Aorta (tissue), 5 donors: ENCODE measurements at places on chromosomes 11 and 22.

DNA sequence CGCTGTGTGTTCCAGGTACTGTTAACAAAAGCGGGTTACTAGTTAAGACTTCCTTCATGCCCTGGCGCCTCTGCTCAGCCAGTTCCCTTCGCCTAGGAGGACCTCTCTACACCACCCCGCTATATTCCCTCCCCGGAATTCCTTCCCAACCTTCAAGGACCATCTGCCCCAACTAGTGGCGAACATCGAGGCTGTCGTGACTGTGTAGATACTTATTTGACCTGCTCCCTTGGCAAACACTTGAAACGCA lies 450 bp upstream of the BCL2L13 start:
- DNase-seq: no peak

GRCh38 chr11:113350336-113351067 lies 36.1 kb downstream of the TTC12 start:
- no peak for DNase-seq

DNA sequence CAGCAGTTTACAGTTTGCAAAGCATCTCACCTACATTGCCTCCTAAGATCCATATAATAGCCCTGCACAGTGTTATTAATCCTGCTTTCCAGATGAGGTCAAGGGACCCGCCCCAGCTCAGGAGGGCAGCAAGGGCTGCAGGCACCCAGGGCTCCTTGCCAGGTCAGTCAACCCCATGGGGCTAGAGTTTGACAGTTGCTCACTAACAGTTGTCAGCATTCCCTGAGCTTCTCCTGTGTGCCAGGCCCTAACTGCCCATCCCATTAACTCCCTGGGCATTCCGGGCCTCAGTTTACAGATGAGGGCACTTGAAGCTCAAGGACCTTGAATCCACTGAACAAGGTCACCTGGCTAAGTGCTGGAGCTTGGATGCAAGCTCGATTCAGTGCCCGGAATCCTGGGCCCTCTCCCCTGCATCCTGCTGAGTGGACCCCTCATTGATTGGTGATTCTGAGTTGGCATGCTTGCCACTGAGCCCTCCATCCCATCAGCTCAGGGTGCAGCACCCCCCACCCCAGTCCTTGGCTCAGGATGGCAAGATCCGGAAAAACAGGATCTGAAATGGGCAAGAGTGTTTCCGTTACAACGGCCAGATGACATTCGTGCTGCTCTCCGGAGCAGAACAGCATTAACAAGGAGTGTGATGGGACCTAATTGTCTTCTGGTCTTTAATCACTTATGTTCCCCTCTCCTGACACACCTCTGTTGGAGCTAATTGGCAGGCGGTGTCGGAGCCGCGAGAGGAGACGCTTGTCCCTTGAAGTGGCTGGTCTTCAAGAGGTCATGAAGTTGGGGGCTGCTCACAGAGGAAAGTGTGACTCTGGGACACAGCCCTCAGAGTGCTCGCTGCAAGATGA lies 87.4 kb upstream of the SHISAL1 start:
- DNase-seq: no peak

DNA sequence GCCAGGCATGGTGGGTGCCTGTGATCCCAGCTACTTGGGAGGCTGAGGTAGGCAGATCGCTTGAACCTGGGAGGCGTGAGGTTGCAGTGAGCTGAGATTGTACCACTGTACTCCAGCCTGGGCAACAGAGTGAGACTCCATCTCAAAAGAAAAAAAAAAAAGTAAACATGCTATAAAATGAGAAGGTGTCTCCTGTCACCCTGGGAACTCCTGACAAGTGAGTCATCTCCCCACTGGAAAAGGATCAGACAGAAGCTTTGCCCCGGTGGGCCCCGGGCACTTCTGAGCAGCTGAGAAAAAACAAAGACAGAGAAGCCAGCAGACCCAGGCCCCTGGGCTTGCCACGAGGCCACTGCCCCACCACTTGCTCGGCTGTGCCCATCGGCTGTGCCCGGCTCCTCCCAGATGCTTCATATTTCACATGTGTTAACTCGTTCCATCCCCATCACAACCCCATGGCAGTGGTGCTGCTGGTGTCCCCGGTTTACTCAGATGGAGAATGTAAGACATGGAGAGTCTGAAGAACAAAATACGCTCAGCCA lies 22.3 kb downstream of the TTLL1 start:
- no peak for DNase-seq

DNA sequence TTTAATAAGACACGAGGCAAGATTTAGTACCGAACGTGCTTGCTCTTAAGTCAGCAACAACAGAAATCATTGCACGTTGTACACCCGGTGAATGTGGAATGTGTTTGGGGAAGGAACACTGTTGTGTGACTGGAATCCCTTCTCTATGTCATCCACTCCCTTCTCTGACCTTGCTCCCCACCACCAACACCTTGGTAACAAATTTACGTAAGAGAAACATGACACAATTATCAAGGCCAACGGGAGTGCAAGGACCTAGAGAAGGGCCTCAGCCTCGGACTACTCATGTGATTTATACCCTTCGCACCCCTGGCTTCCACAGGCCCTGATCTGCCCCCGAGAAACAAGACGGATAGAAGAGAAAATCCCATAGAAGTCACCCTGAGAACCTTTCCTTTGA lies 236.2 kb downstream of the LARGE1 start:
- DNase-seq: no peak

DNA sequence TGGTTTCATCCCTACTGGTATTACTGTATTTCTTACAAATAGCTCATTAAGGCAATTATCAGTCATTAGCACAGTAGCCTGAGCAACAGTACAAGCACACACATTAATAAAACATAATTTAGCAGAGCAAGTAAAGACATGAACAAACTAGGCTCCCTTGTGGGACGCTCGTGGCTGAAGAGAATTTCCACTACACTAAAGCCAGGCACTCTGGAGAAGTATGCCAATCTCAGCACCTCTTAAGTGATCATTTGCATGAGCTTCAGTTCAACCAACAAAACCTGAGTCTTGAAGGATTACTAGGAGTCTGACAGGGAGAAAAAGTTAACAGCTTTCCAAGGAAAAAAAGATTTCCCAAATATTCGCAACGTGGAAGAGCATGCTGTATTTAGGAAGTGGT lies 109.1 kb downstream of the LARGE1 start:
- no peak for DNase-seq

- peak; percentile 63 for DNase-seq
These were observed 11.2 kb downstream of the MLC1 start for GRCh38 chr22:50074056-50074455.

DNA sequence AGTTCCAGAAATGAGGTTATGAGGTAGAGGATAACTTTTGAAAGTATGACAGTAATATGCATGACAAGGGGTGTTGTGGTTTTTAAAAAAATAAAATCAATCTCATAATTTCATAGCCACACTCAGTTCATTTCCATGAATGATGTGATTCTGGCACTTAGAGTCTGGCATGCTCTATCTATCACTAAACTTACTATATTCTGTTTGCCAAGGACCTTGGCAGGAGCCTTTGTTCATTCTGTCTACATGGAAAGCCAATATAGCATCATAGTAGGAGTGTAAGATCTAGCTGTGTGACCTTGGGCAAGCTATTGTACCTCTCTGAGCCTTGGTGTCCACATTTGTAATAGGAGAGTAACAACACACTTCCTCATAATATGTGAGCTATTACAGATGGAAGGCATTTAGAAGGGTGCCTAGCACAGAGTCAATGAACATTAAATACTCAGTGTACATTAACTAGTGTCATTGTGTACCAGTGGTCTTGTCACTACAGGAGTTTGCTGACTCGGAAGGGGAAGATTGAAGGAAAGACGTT lies 507.6 kb downstream of the SOX6 start:
- no peak for DNase-seq

GRCh38 chr22:46081831-46082210 lies 68.5 kb upstream of the PPARA start:
- DNase-seq: peak; percentile 73

- DNase-seq: peak; percentile 89
These were observed 3.7 kb upstream of the RPS6KA4 start for GRCh38 chr11:64355078-64355940.

DNA sequence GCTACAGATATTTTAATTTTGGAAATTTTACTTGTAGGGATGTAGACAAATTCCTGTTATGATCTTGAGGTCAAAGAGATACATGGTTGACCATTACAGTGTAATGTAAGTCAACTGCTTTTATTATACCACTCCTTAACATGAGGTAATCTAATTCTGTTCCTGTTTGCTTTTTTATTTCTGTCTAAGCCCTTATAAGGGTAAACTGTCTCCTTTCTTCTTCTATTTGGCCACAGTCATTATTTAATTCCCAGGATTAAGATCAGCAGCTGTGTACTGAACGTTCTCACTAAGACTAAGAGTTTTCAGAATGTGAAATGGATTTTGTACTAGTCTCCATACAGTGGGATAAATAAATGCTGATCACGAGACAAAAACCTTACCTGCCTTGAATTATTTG lies 32.8 kb downstream of the C2CD3 start:
- DNase-seq: no peak

- no peak for DNase-seq
These were observed 17.7 kb upstream of the TALDO1 start for GRCh38 chr11:729492-730074.
